CMK (cell line): ENCODE measurements at places on chromosomes 5 and 9.

DNA sequence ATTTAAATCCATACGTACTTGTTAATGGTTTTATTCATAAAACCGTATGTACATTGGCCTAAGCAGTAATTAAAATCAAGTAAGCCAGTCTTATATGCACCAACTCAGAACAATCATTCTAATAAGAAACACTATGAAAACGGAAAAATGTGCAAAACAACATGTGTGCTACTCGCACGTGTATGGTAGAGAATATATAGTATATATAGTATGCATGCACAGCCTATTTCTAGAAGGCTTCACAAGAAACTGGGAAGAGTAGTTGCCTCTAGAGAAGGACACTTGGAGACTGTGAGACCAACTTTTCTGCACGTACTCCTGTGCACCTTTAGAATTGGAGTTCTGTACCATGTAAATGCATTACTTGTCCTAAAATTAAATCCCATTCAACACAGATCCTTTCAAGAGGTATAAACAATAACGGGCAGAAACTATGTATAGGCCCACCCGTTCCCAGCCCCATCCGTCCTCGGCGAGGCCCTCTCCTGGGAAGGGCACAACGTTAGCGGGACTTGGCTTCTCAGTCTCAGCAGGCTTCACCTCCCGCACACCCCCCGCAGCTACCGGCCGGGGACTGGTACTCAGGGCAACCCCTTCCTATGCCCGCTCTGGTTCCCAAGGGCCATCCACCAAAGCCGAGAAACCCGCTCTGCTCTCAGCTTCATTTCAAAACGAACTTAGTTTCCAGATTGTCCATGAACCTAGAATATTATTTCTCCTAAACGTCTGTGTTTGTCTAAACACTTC, 2.0 kb downstream of the CDC14B start:
- DNase-seq: no peak

DNA sequence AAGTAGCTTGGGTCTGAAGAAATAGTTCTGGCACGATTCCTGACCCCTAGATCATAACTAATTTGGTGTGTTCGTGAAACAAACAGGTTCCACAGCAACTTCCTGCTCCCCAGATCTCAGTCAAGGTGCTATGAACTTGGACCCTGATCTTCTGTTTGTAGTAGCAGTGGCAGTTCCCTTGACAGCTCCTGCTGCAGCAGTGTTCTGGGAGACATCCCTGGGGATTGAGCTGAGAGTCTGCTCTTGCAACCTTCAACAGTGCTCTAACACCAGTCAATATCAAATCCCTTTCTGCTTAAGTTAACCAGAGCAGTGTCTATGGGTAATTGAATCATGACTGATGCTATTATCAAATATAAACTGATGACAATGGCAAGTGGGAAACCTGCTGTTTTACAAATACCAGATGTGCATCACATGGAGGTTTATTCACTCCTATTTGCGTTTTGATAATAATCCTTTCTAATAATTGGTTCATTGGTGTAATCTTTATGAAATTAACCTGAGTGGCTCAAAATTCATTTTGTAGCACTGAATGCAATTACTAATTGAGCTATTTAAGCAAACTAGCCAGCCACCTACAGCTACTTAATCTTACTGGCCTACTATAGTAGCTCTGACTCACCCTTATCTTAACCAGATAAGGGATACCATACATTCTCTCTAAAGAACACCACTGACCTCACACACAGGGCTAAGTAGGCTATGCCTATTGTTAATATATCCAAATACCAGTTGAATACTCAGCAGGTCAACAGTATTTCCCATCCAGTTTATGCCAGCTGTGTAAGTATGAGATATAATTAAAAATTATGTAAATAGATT, 21.9 kb downstream of the KDM4C start:
- DNase-seq: no peak

DNA sequence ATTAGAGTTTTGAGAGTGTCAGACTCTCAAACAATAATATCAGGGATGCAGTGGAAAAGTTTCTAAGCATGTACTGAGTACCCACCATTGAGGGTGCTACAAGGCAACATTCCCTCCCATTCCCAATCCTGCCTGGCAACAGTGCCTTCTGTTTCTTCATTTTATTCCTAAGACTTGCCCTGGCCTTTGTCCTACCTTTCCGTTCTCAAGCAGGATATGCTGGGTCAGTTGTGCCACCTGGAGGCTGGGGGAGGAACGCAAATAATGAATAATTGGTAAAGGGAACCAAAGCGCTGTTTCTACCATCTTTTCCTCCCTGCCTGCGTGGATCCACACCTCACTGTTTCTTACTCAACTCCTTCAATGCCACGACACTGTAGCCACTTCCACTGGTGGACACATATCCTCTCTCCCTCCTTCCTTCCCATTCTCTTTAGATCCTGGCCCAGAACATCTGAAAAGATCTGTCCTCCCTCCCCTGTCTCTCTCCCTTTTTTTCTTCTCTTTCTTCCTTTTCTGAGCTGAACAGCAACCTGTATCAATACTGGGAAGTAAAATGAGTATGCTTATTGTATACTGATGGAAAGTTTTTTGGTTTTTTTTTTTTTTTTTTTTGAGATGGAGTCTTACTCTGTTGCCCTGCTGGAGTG, 149.5 kb downstream of the C9orf152 start:
- DNase-seq: no peak

DNA sequence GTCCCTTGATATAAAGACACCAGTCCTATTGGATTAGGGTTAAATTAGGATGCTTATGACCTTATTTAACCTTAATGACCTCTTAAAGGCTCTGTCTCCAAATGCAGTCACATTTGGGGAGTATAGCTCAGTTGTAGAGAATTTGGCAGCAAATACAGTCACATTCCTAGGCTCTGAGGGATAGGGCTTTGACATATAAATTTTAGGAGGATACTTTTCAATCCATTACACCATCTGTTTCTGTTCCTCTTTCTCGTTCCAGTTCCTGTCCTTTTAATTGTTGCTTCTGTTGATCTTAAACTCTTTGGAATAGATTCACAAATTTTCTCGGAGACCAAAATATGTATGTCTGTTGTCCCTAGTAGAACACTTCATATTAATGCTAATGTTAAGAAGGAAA, 390.0 kb upstream of the PCSK5 start:
- DNase-seq: no peak

DNA sequence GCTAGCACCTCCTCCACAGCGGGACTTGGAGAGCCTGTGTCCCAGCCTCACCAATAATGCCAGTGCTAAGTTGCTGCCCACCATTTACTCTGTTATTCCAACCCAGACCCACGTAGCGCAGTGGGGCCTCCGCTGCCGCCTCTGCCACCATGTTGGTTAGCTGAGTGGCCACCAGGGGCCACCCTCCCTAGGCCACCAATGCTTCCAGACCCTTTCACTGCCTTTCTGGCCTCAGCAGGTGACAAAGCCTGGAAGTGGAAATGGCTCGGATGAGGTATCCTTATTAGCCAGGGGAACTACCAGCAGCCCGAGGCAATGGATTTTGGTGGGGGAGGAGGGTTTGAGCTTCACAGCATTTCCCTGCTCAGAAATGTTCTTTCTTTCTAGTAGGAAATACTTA, 110.1 kb downstream of the OSTF1 start:
- DNase-seq: no peak

DNA sequence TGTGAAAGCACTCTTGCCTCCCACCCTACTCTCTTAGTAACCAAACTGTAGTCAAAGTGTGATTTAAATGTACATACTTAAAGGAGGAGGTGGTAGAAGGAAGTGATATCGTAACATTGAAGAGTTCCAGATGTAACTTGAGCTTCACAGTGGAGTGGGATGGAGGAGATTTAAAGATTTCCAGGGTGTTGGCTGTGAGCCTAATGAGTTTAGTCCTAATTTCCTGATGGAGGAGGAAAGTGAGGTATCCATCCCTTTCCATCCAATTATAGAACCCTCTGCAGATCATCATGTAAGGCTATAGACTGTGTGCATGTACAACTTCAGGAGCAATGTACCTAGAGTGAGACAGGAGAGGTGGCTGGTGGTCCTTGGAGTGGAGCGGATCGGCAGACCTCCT, 1163.9 kb upstream of the SEMA6A start:
- DNase-seq: no peak

- DNase-seq: no peak
Measured at GRCh38 chr5:68431601-68432337, 216.2 kb downstream of the PIK3R1 start.

DNA sequence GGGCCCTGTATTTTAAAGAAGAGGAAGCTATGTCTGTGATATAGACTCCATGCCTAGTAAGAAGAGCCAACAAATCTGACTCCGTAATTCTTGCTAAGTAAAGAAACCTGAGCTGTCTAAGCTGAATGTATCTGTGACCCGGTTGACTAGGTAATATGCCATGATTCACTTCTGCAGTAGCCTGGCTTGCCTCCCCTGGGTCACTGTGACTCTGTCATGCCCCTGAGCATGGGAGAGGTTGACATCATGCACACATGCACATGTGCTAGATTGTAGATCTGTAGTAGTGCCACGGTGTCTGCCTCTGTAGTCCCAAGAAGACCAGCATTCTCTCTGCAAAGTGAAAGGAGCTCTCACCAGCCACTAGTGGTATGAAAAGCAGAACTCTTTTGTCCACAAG, 9.1 kb downstream of the SLC22A5 start:
- DNase-seq: no peak

GRCh38 chr5:146002491-146002890, 66.1 kb downstream of the SH3RF2 start:
- DNase-seq: no peak

- DNase-seq: no peak
Measured at GRCh38 chr5:174723979-174724483, 351 bp upstream of the MSX2 start.

- DNase-seq: no peak
Measured at GRCh38 chr5:107501965-107502675, 168.6 kb downstream of the EFNA5 start.

- no peak for DNase-seq
Measured at GRCh38 chr5:23507278-23507685, at the start of gene PRDM9. TSS of gene PRDM9 (plus strand) at chr5:23507609. CDS start at chr5:23509034, 1,425 bp downstream.

- no peak for DNase-seq
Measured at GRCh38 chr5:148333262-148333849, 2.0 kb upstream of the SPINK9 start.

DNA sequence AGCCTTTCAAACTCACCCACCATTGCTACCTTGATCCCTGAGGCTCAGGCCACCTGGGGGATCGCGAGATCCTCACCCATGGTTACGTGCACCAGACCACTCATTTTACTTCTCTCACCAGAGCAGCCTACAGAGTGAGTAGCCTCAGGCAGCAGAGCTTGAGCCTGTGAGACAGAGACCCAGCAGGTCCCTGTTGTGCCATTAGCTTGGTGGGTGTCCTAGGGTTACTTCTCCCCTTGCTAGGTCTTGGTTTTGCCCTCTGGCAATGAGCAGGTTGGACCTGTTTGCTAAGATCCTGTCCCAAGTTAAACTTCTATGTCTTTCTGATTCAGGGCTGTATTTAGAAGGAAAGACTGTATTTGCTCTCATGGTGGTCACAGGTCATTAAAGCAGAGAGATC, 21.8 kb downstream of the WHRN start:
- no peak for DNase-seq

- no peak for DNase-seq
Measured at GRCh38 chr5:149045089-149045460, 17.8 kb downstream of the SH3TC2 start.

DNA sequence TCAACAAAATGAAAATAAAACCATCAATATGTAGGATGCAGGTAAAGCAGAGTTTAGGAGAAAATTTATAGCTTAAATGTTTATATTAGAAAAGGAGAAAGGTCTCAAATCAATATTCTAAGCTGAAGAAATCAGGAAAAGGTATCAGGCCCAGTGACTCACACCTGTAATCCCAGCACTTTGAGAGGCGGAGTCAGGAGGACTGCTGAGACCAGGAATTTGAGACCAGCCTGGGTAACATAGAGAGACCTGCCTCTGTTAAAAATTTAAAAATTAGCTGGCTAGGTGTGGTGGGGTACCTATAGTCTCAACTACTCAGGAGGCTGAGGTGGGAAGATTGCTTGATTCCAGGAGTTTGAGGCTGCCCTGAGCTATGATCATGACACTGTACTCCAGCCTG, 32.2 kb downstream of the CCDC69 start:
- DNase-seq: no peak

GRCh38 chr5:62486672-62487071, 74.1 kb downstream of the IPO11 start:
- DNase-seq: no peak

GRCh38 chr9:16075696-16076095, 522.9 kb downstream of the CCDC171 start:
- DNase-seq: no peak

GRCh38 chr5:120405923-120406322, 58.2 kb upstream of the PRR16 start:
- no peak for DNase-seq

GRCh38 chr5:127447827-127448226, 69.6 kb upstream of the PRRC1 start:
- DNase-seq: no peak

DNA sequence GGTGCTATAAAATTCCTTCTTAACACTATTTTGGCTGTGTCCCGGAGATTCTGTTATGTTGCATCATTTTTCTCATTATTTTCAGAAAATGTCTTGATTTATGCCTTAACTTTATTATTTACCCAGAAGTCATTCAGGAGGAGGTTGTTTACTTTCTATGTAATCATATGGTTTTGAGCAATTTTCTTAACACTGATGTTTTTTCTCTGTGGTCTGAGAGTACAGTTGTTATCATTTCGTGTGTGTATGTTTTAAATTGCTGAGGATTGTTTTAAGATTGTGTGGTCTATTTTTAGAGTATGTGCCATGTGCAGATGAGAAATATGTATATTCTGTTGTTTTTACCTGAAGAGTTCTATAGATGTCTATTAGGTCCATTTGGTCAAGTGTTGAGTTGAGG, 498.1 kb upstream of the ZNF608 start:
- no peak for DNase-seq

- no peak for DNase-seq
Measured at GRCh38 chr9:28999806-29000205, 1426.5 kb upstream of the C9orf72 start.

- no peak for DNase-seq
Measured at GRCh38 chr9:30575218-30575617, 1809.2 kb upstream of the ACO1 start.

GRCh38 chr9:135992486-135993408, 31.6 kb upstream of the UBAC1 start:
- DNase-seq: peak; percentile 89

DNA sequence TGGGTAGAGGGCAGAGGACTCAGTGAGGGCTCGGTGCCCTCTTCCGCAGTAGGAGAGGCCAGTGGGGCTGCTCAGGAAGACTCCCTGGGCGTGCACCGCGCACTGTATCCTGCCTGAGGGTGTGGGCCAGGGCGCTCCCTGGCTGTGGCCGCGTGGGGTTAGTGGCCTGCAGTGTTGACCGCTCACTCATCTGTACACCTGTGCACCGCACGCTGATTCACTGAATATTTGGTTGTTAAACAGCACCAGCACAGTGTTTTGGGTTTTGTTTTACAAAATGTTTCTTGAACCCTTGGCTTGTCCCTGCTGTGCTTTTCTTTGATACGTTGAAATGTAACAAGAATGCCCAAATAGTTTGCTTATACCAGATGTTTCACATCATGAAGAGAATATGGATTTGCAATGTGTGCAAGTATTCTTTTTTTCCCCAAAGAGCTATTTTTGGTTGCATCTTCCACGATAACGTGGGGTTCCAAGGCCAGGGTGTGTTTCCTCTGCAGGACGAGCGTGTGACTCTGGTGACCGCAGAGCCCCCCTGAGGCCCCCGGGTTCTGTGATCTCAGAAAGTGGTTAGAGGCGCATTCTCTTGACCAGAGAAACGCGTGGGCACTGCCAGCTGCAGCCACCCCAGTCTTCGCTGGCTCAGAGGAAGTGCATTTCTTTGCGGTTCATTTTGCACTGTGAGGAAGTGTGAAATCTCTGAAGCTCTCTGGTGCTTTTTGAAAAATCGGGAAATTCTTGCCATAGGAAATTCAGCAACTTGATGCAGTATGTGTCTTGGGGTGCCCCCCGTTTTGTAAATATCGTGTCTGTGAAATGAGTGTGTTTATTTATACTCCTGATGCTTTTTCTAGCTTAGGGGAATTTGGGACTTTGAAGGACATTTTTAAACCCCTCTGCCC, 46.9 kb downstream of the AHRR start:
- peak; percentile 58 for DNase-seq
